ENCODE measurements at places on chromosomes 12 and 14.

DNA sequence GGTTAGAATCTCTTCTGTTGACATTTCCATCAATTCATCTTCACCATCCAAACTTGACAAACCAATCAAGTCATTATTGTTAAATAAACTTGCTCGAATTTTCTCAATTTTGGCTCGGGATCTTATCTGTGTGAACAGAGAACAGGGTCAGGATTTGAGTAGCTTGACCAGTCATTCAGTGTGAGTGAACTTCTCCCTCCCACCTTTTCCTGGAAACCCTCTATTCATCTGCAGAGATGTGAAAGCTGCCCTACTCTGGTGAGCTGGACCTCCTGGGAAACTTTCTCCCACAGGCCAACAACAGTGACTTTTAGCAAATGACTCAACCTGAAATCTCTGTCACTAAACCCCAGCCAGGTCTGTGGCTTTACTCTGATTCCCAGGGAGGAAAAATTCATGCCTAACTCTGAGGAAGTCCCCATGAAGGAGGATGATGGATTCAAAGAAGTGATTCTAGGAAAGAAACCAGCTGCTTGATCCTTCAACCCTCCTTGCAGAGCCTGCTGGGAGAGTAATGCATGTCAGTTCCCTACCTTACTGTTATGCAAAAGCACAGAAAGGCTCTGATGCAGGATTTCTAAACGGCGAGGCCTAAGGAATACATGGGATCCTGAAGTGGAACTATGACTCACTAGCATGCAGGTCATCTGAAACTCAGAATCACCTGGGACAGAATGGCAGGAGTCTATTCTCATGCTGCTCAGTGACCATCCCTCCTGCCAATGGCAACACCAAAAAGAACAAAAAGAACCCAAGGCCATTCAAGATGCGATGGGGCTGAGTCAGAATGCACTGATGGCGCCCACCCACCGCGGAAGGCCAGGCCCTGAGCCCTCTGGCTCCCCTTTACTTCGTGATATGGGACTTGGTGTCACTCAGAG lies 58.0 kb downstream of the TRAFD1 start:
- no peak for DNase-seq

GRCh38 chr12:68358532-68359485 lies 26.6 kb upstream of the MDM1 start:
- peak; percentile 16 for DNase-seq

DNA sequence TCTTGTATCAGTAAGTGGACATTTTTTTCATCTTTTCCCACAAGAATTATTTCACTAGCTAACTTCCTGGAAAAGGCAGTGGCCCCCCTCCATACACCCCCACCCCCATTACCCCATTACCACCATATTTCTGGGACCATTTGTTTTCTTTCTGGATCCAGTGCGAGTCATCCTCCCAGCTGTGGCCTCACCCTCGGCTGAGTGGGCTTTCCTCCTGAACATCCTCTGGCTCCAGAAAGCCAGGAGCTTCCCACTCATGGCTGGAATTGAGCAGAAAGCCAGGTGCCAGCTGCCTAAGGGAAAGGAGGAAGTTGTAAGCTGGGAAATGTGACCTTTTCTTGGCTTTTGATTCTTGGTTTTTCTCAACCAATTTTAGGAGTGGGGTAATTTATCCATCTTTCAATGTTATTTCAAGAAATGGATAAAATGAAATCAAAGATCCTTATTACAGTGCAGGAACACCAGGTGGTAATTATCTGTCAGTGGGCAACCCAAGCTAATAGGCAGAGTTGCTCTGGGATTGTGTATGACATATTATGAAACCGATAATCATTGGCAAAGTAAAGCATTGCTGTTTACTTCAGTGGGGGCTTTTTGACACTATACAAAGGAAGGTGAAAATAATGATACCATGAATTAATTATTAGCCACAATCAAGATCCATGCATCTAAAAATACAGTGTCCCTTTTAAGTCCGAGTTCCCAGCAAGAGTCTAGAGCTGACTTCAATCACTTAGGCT lies 124.6 kb downstream of the KICS2 start:
- DNase-seq: peak; percentile 62

DNA sequence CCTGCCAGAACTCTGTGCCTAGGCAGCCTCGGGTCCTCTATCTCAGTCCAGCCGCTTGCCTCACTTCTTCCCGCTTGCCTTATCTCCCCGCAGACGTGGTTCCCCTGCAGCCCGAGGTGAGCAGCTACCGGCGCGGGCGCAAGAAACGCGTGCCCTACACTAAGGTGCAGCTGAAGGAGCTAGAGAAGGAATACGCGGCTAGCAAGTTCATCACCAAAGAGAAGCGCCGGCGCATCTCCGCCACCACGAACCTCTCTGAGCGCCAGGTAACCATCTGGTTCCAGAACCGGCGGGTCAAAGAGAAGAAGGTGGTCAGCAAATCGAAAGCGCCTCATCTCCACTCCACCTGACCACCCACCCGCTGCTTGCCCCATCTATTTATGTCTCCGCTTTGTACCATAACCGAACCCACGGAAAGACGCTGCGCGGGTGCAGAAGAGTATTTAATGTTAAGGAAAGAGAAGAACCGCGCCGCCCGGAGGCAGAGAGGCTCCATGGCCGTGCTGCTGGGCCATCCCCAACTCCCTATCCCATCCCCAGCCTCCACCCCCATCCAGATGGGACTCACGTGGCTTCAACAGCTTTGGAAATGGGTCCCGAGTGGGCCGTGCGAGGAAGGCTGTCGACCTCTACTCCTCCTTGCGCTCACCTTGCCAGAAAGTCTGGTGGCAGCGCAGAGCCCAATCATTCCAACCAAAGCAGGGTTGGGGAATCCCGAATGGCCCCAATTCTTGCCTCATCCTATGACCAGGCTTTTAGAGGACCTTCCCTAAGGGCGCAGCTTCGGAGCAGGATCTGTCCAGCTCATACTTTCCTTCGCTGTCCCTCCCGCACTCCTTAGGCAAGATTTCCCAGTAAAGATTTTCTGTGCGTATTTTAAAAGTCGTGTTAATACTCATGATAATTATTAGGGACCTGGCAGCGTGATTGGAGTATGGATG lies 6.5 kb downstream of the HOXC13 start:
- DNase-seq: no peak

- DNase-seq: no peak
Observed at GRCh38 chr12:96326628-96327227, 73.5 kb downstream of the CDK17 start.

GRCh38 chr12:98388126-98388525 lies 127.3 kb upstream of the TMPO start:
- DNase-seq: no peak
